ENCODE measurements at places on chromosomes 12 and 14.

- DNase-seq = no peak
These were observed 91.2 kb downstream of the PPM1H start for GRCh38 chr12:62843716-62844115.

- no peak for DNase-seq
These were observed 41.3 kb upstream of the OR6J1 start for GRCh38 chr14:22685467-22685866.

DNA sequence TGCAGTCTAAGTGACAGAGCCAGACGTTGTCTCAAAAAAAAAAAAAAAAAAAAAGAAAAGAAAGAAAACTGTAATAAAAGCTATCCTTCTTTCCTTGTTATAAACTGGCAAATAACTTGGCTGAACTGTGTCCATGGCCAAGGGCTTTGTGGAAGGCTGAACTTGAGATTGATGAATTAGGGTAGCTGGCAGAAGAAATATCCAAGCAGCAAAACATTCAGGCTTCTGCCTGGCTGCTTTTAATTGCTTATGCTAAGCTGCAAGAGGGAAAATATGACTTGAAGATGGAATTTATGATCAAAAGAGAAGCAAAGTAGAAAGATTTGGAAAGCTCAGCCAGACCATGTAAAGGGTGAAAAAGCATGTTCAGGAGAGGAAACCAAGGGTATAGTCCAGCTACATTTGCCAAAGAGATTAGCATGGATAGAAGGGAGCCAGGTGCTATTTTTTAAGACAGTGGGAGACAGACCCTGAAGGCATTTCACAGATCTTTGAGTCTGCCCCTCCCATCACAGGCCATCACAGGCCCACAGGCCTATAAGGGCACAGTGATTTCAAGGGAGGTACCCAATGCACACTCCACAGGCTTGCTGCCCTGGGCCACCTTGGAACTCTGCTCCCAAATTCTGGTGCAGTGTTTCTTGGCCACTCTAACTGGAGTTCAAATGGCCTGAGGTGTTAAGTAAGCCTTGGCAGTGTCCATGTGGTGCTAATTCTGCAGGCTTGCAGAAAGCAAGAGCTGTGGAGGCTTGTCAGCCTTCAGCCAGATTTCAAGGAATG, 226.0 kb downstream of the AEBP2 start:
- DNase-seq = no peak

- no peak for DNase-seq
These were observed 35.7 kb downstream of the PAWR start for GRCh38 chr12:79655036-79655435.

DNA sequence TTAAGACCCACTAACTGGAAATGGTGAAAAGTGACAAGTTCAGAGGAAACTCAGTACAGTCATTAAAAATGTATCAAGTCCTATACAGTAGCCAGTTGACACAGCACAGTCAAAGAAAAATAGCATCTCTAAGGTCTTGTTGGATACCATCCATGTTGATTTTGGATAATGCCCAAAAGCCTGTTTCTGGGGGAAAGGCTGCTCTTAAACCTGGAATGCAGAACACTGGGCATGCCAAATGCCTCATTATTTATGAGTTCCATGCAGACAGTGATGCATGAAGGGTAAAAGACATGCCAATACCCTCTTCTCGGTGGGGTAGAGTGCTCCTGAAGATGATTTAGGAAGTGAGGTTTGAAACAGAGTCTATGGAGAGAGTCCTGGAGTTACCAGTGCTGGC, 29.6 kb downstream of the KCNK13 start:
- no peak for DNase-seq

DNA sequence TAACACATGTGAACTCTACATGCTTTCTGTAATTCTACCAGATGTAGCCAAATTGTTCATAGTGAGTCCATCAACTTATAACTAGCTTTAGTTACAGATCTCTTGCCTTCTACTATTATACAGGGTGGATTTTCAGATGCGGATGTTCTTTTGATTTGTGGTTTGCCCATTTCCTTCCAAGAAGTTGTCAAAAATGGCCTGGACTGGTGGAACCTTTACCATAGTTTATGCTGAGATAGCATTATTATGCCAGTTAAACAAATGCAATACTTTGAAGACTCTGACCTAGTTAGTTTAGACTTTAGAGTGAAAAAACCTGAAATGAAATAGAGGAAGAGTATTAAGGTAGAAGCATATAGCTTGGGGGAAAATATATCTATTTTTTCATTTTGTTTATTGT, 27.4 kb upstream of the CFL2 start:
- DNase-seq = no peak

- no peak for DNase-seq
These were observed 39.0 kb downstream of the TMTC2 start for GRCh38 chr12:82725741-82726140.

GRCh38 chr14:104076743-104077142, 8.8 kb upstream of the ASPG start:
- no peak for DNase-seq

- DNase-seq = no peak
These were observed 100.5 kb downstream of the TSHR start for GRCh38 chr14:81055971-81056370.

GRCh38 chr12:115230606-115231005, 546.6 kb upstream of the TBX3 start:
- DNase-seq = no peak

- DNase-seq = no peak
These were observed 125.7 kb downstream of the CRADD start for GRCh38 chr12:93802698-93803423.

- DNase-seq = no peak
These were observed 10.7 kb upstream of the FKBP4 start for GRCh38 chr12:2783936-2784600.

DNA sequence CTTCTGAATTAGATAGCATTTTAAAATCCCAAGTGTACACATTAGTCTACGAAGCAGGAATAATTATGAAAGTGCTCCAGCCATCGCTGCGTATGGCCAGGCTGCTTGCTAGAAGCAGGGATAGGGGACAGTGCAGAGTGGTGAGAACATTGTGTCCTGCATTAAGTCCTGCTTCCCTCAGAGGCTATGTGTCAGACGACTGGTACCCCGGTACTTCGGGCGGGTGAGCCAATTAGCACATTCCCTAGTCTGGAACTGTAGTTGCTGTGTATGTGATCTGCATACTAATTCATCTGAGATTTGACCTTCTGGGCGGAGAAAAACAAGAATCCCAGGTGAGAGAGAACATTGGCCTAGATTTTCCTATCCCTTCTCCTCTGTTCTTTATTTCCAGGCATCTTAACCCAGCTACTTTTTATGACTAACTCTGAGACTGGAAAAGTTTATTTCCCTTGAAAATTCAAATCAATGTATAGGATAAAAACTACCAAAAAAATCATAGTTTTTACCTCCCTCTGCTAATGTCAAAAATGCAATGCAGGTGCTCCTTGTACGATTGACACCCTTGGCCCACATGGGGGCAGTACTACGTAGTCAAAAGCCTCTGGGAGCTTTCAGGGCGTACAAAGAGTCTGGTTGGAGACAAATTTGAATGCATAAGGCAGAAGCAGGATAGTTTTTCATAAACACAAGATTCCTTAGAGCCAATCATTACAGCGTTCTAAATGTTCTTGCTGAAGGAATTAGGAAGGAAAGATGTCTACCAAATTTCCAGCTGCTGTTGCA, 764.3 kb downstream of the NOVA1 start:
- no peak for DNase-seq
